ENCODE measurements at places on chromosomes 16 and 17.

GRCh38 chr16:85350146-85350728 lies 238.0 kb upstream of the CIBAR2 start:
- no peak for DNase-seq

- DNase-seq = no peak
Measured at GRCh38 chr17:930258-930657, 49.3 kb downstream of the NXN start.

- no peak for DNase-seq
Measured at GRCh38 chr17:48592577-48592976, 1.0 kb downstream of the HOXB5 start.

DNA sequence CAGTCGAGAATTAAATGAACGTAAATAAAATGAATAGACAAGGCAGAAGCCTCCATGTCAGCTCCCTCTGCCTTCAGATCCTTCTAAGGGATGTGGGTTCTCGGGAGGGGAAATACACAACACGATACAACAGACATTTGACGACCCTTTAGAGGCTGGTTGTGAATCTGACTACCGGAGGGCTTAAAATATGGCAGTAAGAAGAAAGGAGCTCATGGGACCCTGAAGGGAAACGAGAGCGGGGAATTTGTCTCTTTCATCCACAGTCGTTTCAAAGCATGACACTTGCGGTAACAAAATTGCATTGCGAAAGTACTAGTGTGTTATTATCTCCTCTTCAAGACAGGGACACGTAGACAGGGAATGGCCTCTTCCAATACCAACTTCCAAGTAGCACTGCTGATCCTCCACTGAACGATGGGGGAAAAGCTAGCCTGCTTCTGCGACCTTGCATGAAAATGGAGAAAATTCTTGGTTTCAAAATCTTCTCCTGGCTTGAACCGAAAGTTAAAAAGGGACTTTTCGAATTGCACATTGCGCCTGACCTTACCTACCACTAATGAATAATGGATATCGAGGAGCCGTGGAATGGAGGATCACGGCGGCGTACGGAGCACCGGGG lies 1.2 kb upstream of the TNRC6C start:
- DNase-seq = no peak

- no peak for DNase-seq
Measured at GRCh38 chr16:87457709-87458423, 35.0 kb downstream of the ZCCHC14 start.

DNA sequence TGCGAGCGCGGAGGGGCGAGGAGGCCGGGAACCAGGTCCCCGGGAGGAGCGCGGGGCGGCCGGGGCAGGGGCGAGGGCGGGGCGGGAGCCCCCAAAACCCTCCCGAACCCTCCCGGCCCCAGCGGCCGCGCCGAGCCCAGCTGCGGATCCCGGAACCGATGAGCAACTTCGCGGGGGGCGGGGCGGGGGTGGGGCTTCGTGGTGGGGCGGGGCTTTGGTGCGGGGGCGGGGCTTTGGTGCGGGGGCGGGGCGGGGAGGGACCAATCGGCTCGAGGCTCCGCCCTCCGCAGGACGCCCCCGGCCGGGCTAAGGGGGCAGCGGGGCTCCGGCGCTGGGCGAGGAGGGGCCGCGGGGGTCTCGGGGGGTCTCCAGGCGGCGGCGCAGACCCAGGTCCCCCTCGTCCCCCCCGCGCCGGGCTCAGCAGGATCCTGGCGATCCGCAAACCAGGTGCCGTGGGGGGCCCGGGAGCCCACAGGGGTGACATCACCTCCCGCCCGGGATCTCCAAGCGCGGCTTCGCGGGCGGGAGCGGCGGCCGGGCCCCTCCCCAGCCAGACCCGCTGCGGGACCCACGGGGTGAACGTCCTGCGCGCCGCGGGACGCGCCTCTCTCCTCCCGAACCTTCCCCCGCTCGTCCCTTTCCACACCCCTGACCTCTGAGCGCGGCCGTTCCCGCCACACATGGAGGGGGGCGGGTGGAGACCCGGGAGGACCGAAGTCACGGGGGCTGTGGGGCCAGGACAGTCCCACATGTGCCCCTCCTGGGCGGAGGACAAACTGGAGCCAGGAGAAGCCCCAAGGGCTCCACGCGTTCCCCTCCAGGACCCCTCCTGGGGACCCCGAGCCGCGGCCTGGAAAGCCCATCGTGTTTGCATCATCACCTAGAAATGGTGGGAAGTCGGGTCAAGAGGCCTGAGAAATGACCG lies at the start of gene ABR:
TSS of gene ABR (minus strand) at position 164 of the 925 bp plus-strand sequence. CDS start 254 bp downstream, outside the sequence.
- DNase-seq = peak; percentile 90

- DNase-seq = no peak
Measured at GRCh38 chr17:46832945-46833839, 14.7 kb upstream of the WNT3 start.

GRCh38 chr17:8614988-8615387 lies 15.5 kb downstream of the MYH10 start:
- DNase-seq = no peak

DNA sequence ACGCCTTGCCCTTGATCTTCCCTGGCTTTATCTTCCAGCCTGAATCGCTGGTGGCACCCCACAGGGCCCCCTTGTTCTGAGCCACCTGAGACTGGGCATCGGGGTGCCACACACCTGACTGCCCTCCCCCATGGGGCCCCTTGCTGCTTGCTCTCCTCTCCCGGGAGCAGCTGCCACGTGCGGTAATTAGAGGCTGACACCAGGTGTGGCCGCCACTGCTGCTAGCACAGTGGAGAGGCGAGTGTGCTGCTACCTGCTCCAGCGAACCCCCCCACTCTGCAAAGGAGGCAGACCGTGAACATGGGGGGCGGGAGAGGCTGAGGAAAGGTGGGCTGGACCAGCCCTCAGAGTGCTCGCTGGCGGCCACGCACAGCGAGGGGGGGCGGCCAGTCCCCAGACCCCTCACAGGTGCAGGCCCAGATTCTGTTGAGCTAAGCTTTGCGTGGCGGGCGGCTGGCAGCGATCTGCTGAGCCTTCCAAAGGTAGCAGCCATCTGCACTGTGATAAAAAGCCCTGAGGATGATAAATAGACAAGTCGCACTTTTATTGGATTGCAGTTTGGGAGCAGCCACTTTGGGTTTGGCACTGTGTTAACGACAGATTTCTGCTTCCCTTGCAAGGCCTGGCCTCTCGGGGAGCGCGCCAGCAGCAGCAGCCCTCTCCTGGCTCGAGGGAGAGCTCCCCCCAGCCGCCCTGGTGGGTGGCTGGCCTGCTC lies 167.9 kb upstream of the GSE1 start:
- peak; percentile 49 for DNase-seq

DNA sequence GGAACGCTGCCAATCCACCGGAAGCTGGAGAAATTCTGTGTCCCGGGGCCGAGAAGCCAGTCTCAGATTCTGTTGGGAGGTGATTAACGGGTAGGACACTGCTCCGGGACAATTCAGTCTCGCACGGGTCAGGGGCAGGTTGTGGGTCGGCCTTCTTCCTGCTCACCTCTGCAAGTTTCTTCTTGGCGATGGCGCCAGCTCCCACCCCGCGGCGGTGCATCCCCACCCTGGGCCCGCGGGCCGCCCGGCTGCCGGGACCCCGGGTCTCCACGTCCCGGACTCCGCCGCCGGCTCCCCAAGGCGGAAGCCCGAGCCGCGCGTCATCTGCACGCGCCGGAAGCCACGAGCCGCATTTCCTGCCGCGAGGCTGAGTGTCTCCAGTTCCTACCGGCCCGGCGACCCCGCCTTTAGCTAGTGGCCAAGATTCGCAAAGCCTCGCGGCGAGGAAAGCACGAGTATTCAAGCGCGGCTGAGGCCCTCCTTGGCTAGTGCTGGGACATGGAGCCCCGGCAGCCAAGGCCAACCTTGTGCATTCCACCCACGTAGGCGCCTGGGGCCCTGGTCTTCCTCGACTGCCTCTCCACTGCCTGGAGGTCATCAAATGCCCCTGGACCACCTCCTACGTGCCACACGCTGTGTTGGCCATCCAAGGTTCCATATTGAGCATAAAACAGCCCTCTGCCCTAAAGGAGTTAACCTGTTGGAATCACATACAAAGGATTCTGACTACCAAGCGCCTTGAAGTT lies at the start of gene SNF8:
TSS of gene SNF8 (minus strand) at position 328 of the 746 bp plus-strand sequence. CDS start at position 220, 108 bp downstream.
- peak; percentile 96 for DNase-seq

- DNase-seq = peak; percentile 12
Measured at GRCh38 chr17:55482591-55483389, 28.5 kb downstream of the SMIM36 start.

GRCh38 chr16:53913920-53914319 lies 210.0 kb downstream of the FTO start:
- DNase-seq = no peak

- DNase-seq = no peak
Measured at GRCh38 chr16:57134982-57135381, 42.6 kb downstream of the CPNE2 start.

DNA sequence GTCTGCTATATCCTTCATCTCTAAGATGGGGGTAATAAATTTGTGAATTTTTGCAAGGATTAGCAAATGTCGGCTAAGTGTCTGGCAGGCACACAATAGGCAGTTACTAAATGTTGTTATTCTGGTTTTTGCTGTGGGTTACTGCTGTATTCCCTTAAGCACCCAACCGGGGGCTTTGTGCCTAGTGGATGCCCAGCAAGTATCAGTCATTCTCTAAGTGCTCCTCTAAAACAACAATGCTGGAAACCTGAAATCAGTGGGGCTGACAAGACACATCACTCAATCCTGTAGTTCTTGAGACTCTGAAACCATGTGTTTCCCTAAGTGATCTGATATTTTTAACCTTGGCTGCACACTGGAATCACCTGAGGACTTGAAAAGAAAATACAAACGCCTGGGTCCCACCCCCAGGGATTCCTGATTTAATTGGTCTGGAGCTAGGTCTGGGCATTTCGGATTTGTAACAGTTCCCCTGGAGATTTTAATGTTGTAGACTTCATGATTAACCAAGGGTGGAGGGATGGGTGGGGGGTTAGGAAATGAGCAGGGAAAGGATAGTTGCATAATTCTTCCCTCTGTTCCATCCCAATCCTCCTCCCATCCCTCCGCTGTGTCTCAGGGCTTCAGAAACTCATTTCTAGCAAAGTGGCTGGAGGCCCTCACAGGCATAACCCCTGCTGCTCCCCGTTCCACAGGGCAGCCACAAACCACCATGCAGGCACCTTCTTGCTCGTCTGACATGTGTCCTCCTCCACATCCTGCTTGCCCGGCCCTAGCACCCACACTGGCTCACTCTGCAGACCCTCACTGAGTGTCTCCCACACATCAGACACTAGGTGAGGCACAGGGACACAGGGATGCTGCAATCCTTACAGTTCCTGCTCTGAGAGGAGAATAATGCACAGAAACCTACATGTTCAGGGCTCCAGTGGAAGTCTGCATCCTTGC lies 61.7 kb upstream of the LYRM9 start:
- DNase-seq = no peak

GRCh38 chr17:56926704-56927103 lies 12.9 kb upstream of the TRIM25 start:
- DNase-seq = no peak

GRCh38 chr16:86476956-86477534 lies 33.3 kb upstream of the FOXF1 start:
- DNase-seq = no peak

DNA sequence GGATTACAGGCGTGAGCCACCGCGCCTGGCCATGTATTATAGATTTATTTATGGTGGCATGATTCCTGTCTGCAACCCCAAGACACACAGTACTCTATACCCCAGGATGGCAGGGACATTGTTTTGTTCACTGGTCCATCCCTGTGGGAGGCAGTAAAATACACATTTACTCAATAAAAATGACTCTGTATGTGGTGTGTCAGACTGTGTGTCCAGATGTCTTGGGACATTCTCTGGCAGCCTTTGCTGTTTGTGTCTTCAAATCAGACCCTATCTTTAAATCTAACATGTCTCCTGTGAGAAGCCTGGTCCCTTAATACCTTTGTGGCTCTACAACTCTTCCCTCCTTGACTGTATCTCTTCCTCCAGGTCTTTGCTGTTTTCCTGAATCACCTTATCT lies 1.7 kb upstream of the COASY start:
- DNase-seq = no peak

- no peak for DNase-seq
Measured at GRCh38 chr16:28180655-28181460, 30.9 kb downstream of the XPO6 start.

- peak; percentile 54 for DNase-seq
Measured at GRCh38 chr17:4433515-4434031, at the start of gene SPNS3. Gene SPNS3, plus strand, starts transcription at chr17:4433940. Its CDS starts 28 bp downstream, at chr17:4433968.

DNA sequence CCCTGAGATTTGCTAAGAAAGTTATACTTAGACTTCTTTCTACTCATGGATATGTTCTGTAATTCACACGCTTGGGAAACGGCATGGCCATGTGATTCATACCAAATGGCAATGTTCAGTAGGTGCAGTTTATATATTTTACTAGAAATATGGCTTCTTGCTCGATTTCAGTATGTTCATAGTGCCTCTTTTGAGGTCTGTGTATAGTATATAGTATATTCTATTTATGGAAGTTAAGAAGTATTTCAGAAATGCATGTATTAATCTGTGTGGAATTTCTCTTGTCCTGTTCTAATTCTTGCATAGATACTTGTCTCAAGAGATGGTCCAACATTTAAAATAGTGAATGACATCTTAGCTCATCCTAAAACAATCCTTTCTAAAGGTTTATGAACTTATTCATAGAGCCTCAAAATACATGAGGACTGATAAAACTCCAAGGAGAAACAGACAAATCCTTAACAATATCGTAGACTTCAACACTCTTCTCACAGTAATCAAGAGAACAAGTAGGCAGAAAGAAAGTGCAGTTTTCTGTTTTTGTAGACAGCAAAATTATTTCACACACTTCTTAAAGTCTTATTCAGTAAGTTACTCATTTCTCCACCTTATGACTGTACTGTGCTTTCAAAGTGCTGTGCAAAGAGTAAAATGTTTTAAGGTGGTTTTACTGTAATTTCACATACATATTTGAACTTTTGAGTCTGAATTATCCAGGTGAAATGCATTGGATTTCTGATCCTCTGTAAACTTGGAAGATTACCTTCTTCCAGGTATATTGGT lies 11.1 kb downstream of the BPTF start:
- DNase-seq = no peak

- DNase-seq = no peak
Measured at GRCh38 chr17:66371561-66371960, 69.1 kb downstream of the PRKCA start.

- DNase-seq = no peak
Measured at GRCh38 chr16:80263181-80263823, 277.5 kb upstream of the DYNLRB2 start.

- no peak for DNase-seq
Measured at GRCh38 chr16:69513180-69513966, 52.4 kb upstream of the NFAT5 start.

GRCh38 chr17:6059406-6059805 lies 10.8 kb upstream of the WSCD1 start:
- no peak for DNase-seq

DNA sequence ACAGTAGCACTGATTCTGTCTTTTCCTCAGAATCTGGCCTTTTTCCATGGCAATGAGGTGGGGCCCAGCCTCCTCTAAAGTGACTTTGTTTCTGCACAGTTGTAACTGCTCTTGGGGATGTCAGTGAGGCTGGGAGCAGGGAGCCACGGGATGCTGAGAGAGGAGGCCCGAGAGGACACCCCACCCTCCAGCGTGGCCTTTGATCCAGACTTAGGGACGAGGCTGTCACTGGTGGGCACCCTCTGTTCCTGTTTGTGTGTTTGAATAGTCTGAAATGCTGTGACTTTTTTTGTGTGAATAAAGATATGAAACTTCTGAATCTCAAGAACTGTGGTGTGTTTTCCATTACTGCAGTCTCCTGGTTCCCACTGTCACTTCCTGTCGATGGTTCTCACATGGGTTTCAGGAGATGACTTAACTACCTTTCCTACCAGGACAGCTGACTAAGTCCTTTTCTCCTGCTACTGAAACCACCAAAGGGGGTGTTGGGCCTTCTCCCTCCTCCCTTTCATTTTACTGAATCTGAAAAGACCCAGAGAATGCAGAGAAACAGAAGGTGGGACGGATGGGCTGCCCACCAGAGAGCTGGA lies 18.6 kb downstream of the KCTD2 start:
- DNase-seq = no peak

Measured in Karpas-422 (cell line).